ENCODE measurements at places on chromosomes 16 and 17. TPM values are rescaled to one million over a fixed set of nuclear protein-coding genes. Genes with fewer than 3 reads are reported as not detected.

The CALB2 gene
- 5.9 TPM for total RNA-seq

The PTGES3L gene
- total RNA-seq, result 1.2 TPM

The FAM117A gene
- total RNA-seq, result 1.2 TPM

The DUSP3 gene
- 63.7 TPM for total RNA-seq

The CHD9NB gene
- 1.4 TPM for total RNA-seq

The KRT14 gene
- 0.34 TPM for total RNA-seq

Measured in A549 treated with CORT108297 at 1 μM for 4 hours (cell line).